ENCODE measurements at places on chromosomes 12 and 14.

- no peak for DNase-seq
Measured at GRCh38 chr14:67140556-67140955, 48.7 kb upstream of the GARIN2 start.

DNA sequence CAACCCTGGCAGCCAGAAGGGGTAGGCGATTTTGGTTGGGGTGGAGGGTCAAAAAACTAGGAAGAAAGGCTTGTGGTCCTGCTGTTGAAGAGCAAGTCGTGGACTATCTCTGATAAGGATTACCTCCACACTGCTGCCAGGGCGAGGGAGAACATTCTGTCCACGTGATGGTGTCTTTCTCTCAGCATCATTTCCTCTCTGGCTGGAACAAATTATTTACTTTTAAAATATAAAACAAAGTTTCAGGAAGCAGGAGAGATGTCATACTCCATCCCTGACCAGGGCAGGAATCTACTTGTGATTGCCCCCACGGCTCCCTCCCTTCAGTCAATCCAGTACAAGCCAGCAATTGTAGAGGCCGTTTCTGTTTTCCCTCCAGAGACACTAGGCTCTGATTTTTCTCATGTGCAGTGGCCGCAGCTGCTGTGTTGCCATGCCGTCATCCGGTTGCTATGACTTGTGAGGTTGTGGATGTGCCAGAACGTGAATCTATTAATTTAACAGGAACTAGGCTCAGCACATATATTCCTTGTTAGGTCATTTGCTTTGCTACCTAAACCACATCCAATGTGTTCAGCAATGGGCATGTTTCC is 61.5 kb upstream of the PTGR2 start:
- peak; percentile 63 for DNase-seq

DNA sequence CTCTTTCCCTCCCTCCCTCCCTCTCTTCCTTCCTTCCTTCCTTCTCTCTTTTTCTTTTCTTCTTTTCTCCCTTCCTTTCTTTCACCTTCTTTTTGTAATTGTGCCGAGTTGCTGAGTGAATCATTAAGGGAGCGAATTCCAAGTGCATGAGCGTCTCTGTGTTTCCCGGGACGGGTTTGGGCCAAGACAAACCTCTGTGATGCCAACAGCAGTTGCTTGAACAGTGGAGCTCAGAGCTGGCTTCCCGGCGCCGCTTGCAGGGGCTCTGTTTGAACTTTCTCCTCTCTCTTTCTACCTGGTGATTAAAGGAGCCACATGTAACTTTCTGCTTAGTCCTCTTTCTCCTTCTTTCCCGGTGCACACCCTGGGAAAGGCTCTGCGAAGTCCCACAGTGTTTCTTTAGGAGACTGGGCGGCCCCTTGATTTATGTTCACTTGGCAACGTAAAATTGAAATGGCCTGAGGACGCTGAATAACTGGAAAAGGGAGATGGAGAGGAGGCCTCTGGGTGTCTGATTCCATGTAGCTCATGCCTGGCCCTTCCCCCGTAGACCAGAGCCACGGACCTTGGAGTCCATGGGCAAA is 33.7 kb upstream of the MAP1LC3B2 start:
- no peak for DNase-seq

DNA sequence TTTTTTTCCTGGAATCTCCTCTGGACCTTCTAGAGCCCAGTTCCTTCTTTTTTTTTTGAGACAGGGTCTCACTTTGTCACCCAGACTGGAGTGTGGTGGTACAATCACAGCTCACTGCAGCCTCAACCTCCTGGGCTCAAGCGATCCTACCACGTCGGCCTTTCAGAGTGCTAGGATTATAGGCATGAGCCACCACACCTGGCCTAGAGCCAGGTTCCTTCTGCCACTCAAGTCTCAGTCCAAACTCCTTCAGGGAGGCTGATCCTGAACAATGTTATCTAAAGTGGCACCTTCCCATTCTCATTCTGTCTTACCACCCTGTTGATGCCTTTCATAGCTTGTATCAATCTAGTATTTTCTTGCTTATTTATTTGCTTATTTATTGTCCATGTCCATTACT is 22.3 kb upstream of the ELK3 start:
- DNase-seq: no peak

- DNase-seq: no peak
Measured at GRCh38 chr12:3527181-3527580, 36.2 kb downstream of the PRMT8 start.

- DNase-seq: no peak
Measured at GRCh38 chr12:2032506-2032905, 20.3 kb upstream of the CACNA1C start.

Measured in heart left ventricle (tissue), 16 donors.